T-helper 9 cell (primary cell): ENCODE measurements at places on chromosomes 1 and 21.

DNA sequence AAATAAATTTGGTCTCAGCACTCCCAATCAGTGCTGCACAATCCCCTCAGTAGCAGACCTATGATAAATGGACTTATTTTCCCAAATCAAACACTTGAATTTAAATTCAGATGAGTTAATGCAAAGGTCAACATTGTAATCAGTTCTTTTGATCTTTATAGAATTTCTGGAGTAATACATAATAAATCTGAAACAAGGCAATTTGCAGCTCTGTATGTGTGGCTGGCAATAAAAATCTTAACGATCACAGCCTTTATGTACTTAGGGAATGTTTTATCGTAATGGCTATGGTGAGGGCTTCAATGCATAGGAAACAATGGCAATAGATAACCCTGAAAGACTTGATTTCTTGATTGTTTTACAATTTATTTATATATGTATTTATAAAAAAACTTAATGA lies 91.4 kb downstream of the GPATCH2 start:
- no peak for DNase-seq

DNA sequence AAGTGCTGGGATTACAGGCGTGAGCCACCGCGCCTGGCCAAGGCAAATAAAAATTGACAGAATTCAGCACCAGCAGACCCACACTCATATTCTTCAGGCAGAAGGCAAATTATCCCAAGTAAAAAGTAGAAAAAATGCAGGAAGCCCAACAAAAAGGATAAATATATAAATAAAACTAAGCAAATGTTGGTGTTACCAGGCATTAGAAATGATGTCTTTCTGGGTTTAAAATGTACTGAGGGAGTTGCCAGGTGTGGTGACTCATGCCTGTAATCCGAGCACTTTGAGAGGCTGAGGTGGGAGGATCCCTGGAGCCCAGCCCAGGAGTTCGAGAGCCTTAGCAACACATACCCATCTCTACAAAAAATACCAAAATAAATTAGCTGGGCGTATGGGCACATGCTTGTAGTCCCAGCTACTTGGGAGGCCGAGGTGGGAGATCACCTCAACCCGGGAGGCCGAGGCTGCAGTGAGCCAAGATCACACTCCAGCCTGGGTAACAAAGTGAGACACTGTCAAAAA lies 6.3 kb downstream of the INTS11 start:
- DNase-seq: no peak

DNA sequence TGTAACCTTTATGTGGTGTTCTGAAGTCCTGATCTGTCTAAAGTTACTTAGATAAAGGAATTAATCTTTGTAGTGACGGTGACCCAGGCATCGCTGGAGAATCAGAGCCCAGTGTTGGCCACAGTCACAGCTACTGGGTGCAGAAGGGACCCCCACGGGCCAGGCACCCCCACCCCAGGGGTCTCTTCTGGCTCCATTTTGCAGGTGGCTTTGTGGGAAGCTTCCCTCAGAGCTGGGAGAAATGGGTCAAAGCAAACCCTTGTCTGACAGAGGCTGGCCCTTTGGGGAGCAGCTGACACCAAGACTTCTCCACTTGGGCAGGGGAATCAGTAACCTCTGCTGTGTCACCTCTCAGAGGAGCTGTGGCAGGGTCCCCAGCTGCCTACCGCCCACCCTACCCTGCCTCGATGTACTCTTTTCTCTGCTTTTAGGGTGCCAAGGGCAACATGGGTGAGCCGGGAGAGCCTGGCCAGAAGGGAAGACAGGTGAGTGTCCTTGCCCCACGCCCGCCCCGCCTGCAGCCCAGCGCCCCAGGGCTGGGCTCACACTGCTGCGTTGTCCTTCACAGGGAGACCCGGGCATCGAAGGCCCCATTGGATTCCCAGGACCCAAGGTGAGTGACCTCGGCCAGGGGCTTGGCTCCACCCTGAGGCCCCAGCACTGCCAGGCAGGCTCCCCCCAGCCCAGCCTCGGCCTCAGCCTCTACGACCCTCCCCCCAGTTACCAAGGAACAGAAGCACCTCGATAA lies 17.7 kb downstream of the COL6A2 start:
- no peak for DNase-seq

DNA sequence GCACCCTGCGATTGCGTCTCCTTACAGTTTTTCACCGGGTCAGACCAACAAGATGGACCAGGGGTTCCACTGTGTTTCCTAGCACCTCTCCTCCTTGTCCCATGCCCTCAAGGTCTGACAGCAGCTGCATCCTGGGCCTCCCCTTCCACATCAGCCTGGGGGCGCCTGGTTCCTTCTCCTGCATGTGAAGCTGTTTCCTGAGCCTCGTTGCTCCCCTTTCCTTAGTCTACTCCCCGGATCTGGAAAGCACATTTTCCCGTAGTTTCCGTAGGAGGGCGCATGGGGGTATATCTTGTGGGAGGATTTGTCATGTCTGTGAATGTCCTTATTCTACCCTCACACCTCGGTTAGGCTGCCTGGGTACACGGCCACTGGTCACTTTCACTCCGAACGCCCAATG lies 6.1 kb downstream of the PRDM15 start:
- no peak for DNase-seq

DNA sequence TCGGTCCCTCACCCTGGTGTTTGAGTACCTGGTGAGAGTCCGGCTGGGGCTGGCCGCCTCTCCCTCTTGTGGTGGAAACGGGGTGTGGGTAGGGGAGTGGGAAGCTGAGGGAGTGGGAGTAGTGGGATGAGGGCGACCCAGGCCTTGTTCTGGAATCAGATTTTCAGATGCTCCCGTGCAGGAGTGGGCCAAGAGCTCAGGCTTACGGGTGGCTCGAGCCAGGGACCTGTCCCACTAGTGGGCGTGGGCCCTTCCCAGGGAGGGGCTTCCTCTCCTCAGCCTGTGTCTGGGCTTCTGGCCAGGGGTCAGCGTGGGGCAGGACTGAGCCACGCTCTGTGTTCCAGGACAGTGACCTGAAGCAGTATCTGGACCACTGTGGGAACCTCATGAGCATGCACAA lies 22.0 kb downstream of the CDK18 start:
- DNase-seq: no peak

- no peak for DNase-seq
Measured at GRCh38 chr1:61746813-61747212, 4.5 kb downstream of the PATJ start.

- DNase-seq: no peak
Measured at GRCh38 chr1:96481409-96481808, 240.2 kb upstream of the PTBP2 start.

DNA sequence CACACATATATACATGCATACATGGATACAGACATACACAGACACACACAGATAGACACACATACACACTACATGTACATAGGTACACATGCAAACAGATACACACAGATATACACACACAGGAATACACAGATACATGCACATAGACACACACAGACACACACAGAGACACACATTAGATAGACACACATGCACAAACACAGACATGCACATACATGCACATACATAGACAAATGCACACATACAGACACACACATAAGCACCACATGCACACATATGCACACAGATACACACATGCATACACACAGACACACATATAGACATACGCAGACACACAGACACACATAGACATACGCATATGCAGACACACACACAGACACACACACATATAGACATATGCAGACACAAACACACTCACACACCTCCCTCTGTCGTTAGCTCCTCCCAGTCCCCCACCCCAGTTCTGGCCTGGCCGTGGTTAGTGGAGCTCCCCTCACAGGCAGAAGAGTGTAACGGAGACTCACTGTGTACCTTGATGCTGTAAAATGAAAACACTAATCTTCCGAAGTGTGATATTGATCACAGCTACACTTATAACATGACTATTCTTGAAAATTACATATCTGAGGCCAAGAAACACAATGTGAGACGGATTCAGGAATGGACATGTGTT lies 7.6 kb downstream of the UBASH3A start:
- DNase-seq: no peak

GRCh38 chr1:1275836-1276235 lies 2.2 kb upstream of the UBE2J2 start:
- DNase-seq: no peak

- DNase-seq: no peak
Measured at GRCh38 chr1:236808564-236809130, 13.6 kb downstream of the MTR start.

DNA sequence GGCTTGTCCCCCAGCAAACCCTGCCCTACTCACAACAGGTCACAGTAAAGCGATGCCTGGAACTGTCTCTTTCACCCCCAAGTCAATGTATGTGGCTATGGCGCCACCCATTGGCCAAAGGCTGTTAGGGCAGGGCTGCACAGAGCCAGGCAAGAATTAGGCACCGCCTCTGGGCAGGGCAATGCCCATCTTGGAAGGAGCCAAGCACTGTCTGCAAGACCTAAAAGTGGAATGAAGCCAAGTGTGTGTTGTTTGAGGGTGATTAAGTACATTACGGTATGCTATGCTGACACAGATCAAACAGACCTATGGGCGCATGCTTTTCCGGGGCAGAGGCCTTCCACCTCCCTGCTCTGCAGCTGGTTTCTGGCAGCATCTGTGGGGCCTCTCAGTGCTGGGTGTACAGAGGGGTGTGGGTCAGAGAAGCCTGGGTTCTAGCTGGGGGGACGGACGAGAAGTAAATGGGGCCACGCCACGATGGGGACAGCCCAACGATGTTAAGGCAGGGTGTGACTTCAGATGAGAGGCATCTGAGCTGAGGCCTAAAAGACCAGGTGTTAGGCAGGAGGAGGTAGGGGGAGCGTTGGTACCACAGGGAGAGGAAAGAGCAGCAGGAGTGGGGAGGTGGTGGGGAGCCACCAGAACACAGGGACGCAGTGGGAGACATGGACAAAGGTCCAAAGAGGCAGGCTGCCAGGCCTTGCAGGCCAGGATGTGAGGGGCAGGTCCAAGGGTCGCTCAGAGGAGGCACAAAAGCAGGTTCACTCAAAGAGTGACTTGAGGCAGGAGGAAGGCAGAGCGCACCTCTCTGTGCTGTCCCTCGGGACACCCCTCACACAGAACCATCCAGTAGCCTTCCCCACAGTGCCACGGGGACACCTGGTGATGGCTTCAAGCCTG lies 49.8 kb downstream of the ACOT7 start:
- peak; percentile 40 for DNase-seq

- DNase-seq: no peak
Measured at GRCh38 chr1:91281782-91282181, 122.9 kb downstream of the HFM1 start.

- peak; percentile 37 for DNase-seq
Measured at GRCh38 chr1:19476450-19477190, 8.7 kb downstream of the CAPZB start.

DNA sequence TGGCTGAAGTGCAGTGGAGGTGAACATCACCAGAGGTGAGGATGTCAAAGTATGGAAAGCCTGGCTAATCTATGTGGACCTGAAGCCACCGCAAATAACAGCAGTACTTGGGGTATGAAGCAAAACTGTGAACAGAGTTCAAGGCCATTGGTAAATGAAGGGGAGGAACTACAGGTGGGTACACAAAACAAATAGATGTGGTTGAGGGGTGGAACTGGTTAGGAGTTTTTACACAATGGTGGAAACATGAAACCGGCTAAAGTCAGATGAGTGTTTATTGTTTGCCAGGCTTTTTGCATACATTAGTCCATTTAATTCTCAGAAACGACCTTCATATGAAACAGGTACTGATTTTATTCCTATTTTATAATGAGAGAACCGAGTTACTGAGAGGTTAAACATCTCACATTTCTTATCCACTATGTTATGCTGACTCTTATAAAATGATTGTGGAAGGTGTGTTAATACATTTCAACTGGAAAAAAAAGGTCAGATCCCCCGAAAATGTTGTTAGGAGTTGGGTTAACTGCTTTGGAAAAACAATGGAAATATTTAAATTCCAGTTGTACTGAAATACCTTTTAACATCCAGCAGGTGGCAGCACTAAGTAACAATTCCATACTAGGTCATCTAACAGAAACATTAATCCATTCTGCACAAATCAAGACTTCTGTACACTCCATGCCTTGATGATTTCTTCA lies 44.3 kb upstream of the GTF2B start:
- no peak for DNase-seq

GRCh38 chr21:14977814-14978213 lies 87.0 kb downstream of the NRIP1 start:
- no peak for DNase-seq

DNA sequence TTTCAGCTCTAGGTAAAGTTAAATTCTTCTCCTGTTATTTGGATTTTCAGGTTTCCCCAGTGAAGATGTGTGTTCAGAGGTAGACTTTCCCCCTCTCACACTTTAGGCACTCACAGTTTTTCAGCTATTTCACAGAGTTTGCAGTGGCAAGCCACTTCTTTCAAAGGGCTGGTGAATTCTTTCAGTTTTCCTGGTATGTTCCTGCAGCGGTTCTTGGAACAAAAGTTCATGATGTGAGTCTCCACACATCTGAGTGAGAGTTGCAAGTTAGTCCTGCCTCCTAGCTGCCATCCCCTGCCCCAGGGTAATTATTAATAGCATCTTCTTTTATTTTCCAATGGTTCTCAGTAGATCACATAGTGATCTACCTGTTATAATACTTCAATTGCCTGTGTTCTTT lies 27.3 kb upstream of the CD84 start:
- no peak for DNase-seq

DNA sequence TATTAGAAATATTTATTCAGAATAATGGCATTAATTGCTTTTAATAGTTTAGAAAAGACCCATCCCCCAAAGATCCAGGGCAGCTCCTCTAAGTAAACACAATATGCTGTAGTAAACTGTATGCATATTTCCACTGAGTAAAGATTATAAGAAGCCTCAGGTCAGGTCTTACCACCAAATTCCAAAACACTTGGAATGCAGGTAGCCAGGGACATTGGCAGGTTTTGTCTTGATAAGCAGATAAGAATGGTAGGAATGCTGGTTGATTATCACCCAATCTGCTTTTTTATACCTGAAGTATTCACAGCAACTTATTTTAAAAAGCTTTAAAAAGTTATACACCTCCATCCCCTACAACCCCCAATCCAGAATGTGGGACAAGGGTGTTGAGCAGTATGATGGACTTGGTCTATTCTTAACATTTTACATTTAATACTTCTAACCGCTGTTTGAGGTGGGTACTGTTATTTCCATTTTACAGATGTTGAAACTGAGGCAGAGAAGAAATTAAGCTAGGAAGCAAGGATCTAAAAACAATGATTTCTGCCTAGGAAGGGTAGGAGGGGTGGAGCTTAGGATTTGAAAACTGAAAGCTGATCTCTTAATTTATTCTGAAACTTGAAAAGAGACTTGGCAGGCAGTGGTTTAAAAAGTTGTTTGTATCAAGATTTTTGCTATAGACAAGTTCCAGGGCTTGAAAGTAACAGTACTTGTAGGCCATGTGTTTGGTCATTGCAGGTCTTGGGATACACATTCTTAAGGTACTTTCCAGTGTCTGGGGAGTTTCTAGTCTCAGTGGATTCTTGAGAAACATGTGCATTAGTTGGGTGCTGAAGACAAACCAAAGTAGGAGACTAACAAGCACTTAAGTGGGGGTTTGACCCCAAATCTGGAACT lies 15.6 kb upstream of the THEM4 start:
- DNase-seq: no peak

- DNase-seq: no peak
Measured at GRCh38 chr1:30383221-30383711, 340.1 kb downstream of the MATN1 start.

GRCh38 chr21:32190493-32191144 lies 88.2 kb downstream of the MIS18A start:
- no peak for DNase-seq
